ENCODE measurements at places on chromosomes 16 and 17.

- DNase-seq: peak; percentile 46
Measured at GRCh38 chr16:27400751-27401620, 988 bp upstream of the IL21R start.

DNA sequence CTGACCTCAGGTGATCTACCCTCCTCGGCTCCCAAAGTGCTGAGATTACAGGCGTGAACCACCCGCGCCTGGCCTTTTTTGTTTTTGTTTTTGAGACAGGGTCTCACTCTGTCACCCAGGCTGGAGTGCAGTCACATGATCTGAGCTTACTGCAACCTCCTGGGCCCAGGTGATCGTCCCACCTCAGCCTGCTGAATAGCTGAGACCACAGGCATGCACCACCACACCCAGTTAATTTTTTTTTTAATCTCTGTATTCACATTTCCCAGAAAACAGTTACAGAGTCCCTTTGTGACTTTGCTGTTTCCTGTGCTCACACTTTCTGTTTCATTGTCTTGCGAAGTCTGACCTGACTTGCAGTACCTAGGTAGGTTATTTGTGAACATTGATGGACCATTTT, 2.7 kb downstream of the CLUAP1 start:
- DNase-seq: no peak

DNA sequence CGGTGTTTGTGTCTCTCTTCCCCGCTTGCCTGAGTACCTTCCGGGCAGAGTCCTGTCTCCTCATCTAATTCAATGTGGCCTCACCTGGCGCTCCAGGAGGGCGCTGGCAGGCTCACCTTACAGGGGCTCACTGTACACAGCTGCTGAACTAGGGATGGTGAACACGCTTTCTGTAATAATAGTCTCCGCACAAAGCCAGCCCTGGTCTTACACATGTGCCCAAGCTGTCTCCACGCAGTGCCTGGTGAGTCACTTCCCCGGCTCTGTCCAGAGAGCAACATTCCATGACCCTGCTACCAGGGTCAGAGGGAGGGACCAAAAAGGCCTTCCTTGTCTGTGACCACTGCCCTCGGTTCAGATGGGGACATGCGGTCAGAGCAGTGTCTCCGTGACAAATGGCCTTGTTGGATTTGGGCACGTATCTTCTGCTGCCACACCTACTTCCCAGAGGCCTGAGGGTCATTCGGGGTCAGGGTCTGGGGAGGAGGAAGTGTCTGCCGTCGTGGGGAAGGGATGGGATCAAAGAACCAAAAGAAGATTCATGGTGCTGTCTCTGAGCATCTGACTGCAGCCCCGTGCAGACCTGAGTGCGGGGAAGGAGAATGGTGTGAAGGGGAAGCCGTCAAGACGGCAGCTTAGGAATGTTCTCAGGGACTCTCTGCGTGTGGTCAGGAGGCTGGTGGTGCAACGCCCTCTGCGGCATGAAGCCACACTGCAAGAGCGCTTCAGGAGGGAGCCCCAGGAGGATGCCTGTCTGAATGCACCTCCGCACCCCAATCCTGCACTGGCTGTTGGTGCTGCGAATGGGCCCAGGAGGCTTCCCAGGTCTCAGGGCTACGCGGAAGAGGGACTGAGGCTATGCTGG, 68.8 kb downstream of the IL21R start:
- DNase-seq: peak; percentile 35

DNA sequence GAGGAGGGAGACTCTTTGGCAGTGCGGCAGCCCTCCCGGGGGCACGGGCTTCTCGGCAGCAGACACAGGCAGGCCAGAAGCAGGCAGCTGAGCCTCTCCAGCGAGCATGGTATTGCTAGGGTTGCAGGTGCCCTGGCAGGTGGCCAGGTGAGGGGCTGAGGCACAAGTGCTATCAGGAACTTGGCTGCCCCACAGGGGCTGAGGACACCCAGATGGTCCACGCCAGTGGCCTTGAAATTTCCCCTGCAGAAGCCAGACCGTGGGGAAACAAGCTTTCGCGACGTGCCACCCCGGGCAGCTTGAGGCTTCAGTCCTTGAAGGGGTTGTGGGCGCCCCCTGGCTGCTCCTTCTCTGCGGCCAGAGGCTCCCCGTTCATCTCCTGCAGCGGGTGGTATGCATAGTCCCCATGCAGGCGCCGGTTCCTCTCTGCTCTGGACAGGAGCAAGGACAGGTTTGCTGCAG, 8.5 kb downstream of the NAGPA start:
- DNase-seq: no peak

GRCh38 chr17:51036084-51036483, 84.6 kb downstream of the SPAG9 start:
- DNase-seq: no peak

DNA sequence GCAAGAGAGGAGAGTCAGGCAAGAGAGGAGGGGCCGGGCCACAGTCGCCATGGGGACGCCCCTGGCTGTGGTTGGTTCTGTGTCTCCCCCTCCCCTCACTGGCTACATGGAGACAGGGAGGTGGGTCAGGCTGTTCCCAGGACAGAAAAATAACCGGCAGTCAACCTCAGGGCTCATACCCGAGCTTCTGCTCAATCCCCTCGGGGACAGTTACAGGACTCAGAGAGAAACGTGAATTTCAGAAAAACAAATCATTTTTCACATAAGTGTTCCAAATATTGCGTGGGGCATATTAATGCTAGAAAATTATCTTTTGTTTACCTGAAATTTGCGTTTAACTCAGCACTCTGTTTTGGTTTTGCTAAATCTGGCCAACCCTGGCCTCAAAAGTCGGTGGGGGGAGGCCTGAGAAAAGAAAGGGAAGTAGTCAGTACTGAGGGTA, 22.2 kb upstream of the CPSF4L start:
- DNase-seq: peak; percentile 35

DNA sequence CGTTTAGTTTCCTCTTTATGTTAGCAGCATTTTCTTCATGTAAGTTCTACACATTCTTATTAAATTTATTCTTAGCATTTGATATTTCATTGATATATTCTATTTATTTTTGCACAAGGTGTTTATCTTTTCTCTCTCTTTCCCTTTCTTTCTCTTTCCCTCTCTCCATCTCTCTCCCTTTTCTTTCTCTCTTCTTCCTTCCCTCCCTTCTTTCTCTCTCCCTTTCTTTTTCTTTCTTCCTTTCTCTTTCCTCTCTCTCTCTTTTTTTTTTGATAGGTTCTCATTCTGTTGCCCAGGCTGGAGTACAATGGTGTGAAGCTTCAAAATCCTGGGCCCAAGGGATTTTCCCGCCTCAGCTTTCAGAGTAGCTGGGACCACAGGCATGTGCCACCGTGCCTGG, 176.4 kb downstream of the AXIN2 start:
- no peak for DNase-seq

GRCh38 chr16:11402745-11403533, 57.7 kb downstream of the RMI2 start:
- no peak for DNase-seq

GRCh38 chr16:27798241-27798640, 248.3 kb downstream of the KATNIP start:
- DNase-seq: no peak

DNA sequence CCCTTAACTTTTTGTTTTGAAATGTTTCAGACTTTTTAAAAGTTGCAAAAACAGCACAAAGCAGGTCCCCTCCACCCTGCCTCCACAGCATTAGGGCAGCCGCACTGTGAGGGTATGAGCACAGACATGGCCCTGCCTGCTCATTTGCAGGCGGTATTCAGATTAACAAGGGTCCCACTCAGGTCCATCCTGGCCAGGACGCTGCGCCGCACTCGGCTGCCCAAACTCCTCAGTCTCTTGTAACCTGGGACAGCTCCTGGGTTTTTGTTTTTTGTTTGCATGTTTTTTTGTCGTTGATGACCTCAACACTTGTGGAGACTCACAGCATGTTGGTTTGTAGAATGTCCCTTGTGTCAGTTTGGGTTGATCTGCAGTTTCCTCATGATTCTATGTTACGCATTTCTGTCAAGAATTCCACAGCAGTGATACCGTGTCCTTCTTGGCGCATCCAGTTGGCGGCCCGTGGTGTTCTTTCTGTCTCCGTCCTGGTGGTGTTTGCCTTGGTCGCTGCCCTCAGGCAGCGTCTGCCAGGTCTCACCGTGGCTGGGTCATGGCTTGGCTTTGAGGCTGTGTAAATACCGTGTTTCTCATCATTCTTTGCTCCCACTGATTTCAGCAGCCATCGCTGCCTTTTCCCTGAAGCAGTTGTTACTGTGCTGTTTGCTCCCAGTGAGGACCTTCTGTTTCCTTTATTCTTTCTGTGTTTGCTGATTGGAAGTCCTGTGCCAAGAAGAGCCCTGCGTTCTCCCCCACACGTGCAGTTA, 18.5 kb downstream of the CRAMP1 start:
- DNase-seq: no peak

- peak; percentile 94 for DNase-seq
Measured at GRCh38 chr17:47621293-47622179, 28.2 kb upstream of the KPNB1 start.

DNA sequence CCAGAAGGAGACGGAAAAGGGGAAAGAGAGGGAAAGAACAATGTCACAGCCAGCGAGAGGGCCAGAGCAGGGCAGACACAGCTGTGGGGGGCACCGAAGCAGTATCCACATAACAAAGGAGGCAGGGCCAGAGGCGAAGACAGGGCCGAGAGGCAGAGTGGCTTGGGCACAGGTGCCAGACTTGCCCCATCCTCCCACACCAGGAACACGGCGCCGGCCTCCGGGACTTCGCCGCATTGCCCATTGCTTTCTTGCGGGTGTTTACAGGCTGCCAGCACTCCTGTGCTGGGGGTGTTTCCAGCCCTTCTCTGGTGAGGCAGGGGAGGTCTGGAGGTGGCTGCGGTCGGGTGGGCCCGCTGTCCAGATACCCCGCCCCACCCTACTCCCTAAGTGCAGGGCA, 78.0 kb downstream of the ENGASE start:
- DNase-seq: no peak

GRCh38 chr17:58680038-58680369, 11.8 kb downstream of the TEX14 start:
- DNase-seq: no peak
